ENCODE measurements at places on chromosomes 11 and 22.
A peak's percentile ranks its signal among the peaks of the same experiment; 100 is the strongest.

DNA sequence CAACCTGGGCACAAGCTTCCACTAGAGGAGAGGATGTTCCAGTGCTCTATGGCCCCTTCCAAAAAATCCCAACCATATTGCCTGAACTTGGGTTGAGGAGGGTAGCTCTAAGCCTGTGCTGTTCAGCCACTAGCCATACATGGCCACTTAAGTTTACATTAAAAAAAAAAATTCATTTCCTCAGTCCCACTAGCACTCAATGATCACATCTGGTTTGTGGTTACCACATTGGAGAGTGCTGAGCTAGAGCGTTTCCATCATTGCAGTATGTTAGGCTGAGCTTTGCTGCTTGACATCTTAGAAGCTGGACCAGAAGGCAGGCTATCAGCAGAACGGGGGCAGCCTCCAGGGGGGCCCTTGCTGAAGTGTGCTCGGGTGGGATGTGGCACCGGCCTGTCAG lies 43.5 kb upstream of the CYP2D6 start:
- no peak for DNase-seq

DNA sequence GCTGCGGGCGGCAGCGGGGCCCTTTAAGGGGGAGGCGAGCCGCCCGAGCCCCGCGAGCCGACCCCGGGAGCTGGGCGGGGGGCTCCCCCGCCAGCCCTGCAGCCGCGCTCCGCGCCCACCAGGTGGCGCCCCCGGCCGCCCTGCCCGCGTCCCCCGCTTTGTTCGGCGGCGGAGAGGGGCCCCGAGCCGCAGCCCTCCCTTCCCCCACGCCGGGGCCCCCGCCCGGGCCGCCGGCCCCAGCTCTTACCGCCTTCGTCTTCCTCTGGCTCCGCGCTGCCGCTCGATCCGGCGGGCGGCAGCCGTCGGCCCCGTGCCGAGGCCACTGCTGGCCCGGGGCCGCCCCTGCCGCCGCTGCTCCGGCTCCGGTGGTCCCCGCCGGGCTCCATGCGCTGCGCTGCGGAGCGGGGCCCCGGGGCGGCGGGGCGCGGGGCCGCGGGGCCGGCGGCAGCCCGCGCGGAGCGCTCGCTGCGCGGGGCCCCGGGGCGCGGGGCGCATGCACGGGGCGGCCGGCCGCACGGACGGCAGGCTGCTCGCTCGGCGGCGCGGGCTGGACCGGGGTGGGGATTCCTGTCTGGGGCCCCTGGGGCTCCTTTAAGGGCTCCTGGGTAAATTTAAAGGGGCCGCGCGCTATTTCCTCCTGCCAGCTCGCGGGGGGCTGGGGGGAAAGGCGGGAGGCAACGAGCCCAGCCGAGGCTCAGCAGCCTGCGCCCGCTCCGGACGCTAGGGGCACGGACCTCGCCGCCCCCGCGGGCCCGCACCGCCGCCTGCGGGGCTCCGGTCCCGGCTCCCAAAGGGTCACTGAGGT lies at the start of gene ZFTA:
Gene ZFTA (minus strand): TSS at position 539 of the 805 bp plus-strand sequence. CDS start 153 bp downstream, at position 386.
- DNase-seq: peak; percentile 53

GRCh38 chr11:5846701-5847100 lies 5.0 kb upstream of the OR52E6 start:
- no peak for DNase-seq

GRCh38 chr11:12989428-12990161 lies 19.5 kb upstream of the RASSF10 start:
- peak; percentile 54 for DNase-seq

DNA sequence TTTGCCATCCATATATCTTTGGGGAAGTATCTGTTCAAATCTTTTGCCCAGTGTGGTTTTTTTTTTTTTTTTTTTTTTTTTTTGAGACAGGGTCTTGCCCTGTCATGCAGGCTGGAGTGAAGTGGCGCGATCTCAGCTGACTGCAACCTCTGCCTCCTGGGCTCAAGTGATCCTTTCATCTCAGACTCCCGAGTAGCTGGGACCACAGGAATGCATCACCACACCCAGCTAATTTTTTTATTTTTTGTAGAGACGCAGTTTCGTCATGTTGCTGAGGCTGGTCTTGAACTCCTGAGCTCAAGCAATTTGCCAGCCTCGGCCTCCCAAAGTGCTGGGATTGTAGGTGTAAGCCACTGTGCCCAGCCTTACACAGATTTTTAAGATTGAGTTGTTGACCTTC lies 4.8 kb upstream of the FAM118A start:
- no peak for DNase-seq

GRCh38 chr11:116420770-116421528 lies 351.8 kb downstream of the BUD13 start:
- DNase-seq: no peak

- no peak for DNase-seq
Measured at GRCh38 chr11:131584785-131585592, 214.6 kb downstream of the NTM start.

GRCh38 chr11:123509737-123510578 lies 79.9 kb downstream of the GRAMD1B start:
- peak; percentile 39 for DNase-seq

DNA sequence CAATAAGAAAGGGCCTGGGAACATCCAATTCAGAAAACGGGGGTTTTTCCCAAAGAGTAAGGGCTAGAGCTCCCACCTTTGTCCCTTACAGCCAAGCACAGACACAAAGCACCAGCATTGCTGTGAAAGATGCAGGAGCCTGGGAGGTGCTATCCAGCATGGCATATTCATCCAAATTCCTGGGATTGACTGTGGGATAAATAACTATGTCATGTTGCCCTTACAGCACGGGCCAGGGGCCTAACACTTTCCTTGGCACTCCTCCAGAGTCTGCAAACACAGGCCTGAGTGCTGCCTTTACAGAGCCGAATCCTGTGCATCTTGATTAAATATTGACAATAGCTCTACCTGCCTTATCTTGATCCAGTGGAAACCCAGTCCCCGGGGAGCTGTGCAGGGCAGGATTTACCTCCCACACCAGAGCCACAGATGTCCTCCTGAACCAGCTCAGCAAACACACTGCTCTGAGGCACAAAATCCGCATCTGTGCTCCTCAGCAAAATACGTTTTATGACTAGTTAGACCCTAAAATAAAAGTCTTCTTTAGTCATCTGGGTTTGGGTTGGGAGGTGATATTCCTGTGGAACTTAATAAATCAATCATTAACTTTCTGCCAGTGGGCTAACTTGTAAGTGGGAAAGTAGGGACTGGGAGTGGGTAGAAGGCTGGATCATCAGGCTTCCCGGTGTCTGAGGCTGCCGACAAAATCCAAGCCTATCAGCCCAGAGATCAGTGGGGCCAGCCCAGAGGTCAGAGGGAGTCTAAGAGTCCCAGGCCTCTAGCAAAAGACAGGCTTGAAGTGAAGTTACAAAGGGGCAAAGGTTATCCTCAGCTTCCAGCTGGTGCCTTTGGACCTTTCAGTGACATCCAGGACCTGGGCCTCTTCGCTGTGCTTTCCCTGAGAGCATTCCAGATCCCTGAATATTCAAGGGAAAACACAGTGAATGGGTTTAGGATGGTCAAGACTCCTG lies 36.5 kb downstream of the POU2AF3 start:
- DNase-seq: peak; percentile 81
